H9 (cell line): ENCODE measurements at places on chromosomes 13 and 19. TPM values are rescaled to one million over a fixed set of nuclear protein-coding genes. Genes with fewer than 3 reads are reported as not detected.

Gene SLC17A7
- total RNA-seq = 1.1 and 1.3 TPM in 2 replicates

Gene NEK5
- total RNA-seq = 0.26 TPM in 1 of 2 replicates, not detected in the other

- no peak for DNase-seq
Measured at GRCh38 chr19:8487137-8487851, 15.1 kb downstream of the PRAM1 start.

GRCh38 chr13:48040896-48041295, 3.4 kb downstream of the NUDT15 start:
- DNase-seq = no peak

GRCh38 chr19:58546019-58546530, 2.2 kb downstream of the TRIM28 start:
- no peak for DNase-seq

GRCh38 chr19:34193876-34194275, 21.6 kb downstream of the LSM14A start:
- no peak for DNase-seq

DNA sequence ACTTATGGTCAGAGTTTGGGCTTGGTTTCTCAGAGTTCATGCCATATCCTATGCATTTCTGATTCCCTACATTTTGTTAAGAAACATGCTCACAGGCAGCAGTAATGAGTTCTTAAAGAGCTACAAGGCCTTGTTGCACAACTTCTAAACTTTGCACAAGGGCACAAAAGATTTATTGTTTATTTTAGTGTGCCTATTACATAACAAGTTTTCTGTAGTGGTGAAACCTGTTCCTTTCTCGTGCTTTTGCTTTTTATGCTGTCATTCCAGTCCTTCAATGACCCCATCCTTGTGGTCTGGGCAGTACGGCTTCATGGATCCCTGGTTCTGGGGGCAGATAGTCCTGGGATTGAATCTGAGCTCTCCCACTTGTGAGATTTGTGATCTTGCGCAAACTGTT, 17.8 kb downstream of the ZNF507 start:
- DNase-seq = no peak

DNA sequence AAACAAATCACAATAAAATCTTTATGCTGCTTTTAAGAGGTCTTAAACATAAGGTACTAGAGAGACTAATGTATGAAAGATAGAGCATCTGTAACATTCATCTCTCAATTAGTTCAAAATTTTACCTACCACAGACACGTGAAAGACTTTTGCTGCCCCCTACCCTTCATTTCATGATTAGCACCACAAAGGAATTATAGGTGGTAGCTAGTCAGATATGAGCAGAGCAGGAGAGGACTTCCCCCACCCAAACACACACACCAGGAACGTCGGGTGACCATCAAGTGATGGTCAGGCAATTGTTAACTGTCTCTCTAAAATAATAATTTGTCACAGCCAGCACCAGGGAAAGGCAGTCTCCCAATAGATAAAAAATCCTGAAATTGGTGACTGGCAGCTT, 1531.7 kb upstream of the SPRY2 start:
- peak; percentile 48 for DNase-seq

GRCh38 chr13:36310417-36311108, 12.9 kb upstream of the CCDC169 start:
- no peak for DNase-seq

GRCh38 chr13:32278426-32278825, 36.7 kb downstream of the ZAR1L start:
- DNase-seq = no peak

DNA sequence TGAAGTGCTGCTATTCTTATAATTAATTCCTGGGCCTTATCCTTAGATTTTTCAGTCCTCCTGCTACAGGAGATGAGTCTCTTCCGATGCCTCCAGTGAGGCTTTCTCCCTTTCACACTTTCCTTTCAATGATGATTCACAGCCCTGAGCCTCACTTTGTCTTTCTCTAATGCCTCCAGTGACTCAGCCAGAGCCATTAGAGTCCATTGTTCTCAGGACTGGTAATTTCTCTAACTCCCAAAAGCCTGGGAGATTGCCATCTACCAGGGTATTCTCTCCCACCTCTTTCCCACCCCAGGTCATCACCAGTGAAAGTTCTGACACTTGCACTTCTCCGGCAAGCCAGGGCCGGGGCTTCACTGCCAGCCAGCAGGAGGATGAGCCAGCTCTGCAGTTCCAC, 49.6 kb upstream of the ARGLU1 start:
- DNase-seq = peak; percentile 48

DNA sequence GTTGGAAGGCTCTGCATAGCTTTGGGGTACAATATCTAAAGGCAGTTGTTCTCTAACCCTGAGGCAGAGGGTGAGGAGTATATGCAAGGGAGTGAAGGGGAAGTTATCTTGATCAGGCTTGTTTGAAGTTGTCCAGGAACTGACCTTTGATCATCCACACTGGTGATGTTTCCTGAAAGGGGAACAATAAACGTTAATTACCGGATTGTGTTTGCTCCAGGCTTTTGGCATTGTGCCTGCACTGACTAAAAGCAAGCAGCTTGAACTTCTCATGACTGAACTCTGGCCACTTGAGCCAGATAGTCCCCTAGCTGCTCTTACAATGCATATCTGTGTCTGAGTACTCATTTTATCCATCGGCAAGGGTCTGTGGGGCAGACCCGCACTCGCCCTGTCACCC, 27.0 kb upstream of the ZNF726 start:
- no peak for DNase-seq

DNA sequence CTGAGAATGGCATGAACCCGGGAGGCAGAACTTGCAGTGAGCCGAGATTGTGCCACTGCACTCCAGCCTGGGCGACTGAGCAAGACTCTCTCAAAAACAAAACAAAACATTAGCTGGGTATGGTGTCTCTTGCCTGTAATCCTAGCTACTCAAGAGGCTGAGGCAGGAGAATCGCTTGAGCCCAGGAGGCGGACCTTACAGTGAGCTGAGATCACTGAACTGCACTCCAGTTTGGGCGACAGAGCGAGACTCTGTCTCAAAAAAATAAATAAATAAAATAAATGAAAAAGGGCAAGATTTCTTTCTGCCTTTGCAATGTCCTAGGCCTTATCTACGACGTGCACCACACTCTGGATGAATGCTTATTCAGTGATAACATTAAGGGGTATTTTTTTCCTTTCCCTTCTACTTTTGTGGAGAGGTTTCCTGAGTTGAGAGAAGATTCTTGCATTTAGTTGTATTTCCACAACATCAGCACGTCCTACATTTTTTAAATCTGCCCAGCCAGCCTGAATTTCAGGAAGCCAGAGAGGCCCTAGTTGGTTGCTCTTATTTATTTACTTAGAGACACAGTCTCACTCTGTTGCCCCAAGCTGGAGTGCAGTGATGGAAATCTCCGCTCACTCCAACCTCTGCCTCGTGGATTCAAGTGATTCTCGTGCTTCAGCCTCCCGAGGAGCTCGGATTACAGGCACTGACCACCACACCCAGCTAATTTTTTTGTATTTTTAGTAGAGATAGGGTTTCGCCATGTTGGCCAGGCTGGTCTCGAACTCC, 26.1 kb upstream of the OR1M1 start:
- no peak for DNase-seq

DNA sequence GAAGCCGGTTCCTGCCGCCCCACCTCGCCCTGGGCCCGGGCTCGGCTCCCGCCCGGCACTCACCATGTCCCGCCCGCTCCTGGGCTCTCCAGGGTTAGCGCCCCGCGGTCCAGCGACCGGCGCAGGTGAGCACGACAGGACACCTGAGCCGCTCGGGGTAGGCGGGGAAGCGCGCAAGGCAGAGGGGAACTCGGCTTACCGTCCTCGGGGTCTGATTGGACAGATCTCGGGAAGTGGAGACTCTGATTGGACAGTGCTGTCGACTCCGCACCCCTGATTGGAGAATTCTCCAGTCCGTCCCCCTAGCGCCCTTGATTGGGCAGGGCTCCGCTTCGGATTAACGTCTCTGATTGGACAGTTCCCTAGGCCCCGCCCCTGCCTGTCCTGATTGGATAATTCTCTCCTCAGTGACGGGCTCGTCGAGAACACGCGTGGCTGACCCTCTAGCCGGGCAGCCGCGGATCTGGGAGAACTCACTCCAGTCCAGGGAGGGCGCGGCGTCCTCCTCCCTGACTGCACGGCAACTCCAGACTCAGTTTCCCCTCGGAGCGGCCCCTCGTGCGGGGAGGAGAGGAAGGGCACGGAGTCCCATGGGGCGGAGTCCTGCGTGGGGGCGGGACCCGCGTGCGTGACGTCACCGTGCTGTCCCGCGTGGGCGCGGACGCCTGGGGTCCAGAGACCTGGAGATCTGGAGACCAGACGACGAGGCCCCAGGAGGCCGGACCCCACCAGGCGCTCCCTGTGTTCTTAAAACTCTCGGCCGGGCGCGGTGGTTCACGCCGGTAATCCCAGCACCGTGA, at the start of gene ZNF77:
TSS of gene ZNF77 (minus strand) at position 197 of the 800 bp plus-strand sequence. CDS start at position 66, 131 bp downstream.
- DNase-seq = peak; percentile 98

- no peak for DNase-seq
Measured at GRCh38 chr19:16561382-16561781, 10.8 kb downstream of the SLC35E1 start.

Gene PSG3
- total RNA-seq = not detected in 2 replicates

Gene ANKLE1
- total RNA-seq = 15.0 and 16.5 TPM in 2 replicates

Gene KLHL1
- total RNA-seq = not detected in 2 replicates

- peak; percentile 75 for DNase-seq
Measured at GRCh38 chr19:51094696-51095279, 12.1 kb upstream of the KLK14 start.

DNA sequence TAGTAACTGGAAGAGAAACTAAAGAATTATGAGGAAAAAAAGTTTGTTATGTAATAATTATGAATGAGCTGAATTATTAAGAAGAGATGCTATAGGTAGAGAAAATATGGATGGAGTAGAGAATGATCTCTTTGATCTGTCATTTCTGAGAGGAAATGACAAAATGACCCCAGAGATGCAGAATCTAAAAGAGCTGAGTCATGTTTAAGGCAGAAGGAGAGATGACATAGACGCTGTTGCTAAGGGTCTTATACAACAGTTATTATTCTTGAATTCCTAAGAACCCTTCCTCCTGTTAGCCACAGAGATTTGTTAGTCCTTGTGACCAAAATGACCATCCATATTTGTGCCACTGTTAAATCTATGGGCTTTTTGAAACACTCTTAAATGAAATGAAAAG, 58.3 kb upstream of the FREM2 start:
- DNase-seq = no peak

Gene UBE2L5
- 0.20 TPM in 1 of 2 replicates, not detected in the other for total RNA-seq

Gene RDH8
- total RNA-seq = 0.13 TPM in 1 of 2 replicates, not detected in the other

- DNase-seq = no peak
Measured at GRCh38 chr19:57308514-57308913, 11.8 kb upstream of the ZNF543 start.

GRCh38 chr19:40055049-40055448, 982 bp downstream of the ZNF780B start:
- DNase-seq = no peak

Gene GRK1
- 0.31 and 0.83 TPM in 2 replicates for total RNA-seq

- DNase-seq = no peak
Measured at GRCh38 chr13:31072041-31072440, 89.7 kb downstream of the HSPH1 start.

DNA sequence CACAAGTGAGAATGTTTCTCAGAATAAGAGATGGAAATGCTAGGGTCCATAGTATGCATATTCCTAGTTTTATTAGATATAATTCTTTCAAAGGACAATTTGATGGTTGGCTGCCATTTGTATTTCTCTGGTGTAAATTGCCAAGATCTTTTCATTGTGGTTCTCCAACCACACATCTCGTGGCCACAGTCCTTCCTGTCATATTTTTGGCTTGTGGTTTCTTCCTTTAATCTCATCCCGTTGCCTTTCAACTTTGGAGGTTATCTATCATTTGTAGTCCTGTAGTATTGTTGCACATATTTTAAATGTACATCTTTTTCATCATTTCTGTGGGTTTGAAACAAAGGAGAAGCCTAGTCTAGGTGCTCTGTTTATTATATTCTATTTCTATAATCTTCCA, 61.2 kb downstream of the WASF3 start:
- DNase-seq = no peak

- DNase-seq = no peak
Measured at GRCh38 chr19:48139053-48139452, 28.4 kb upstream of the PLA2G4C start.

GRCh38 chr19:17215127-17215971, at the start of gene USE1:
USE1 (plus strand) TSS chr19:17215357; CDS start chr19:17215406, 49 bp downstream.
- DNase-seq = peak; percentile 93

Gene LILRA2
- total RNA-seq = not detected in 2 replicates
